ENCODE measurements at places on chromosomes 3 and 15. TPM values are rescaled to one million over a fixed set of nuclear protein-coding genes. Genes with fewer than 3 reads are reported as not detected.

SELENOK gene
- total RNA-seq, result 47.5 TPM

TOP2B gene
- 260 TPM for total RNA-seq

RPL29 gene
- 711 TPM for total RNA-seq

CCDC33 gene
- total RNA-seq, result 12.1 TPM

SAMMSON gene
- total RNA-seq, result not detected

NR2F2 gene
- total RNA-seq, result 73.5 TPM

TMEM87A gene
- 196 TPM for total RNA-seq

SCN11A gene
- 0.12 TPM for total RNA-seq

MASP1 gene
- 0.71 TPM for total RNA-seq

LRRN1 gene
- 2.2 TPM for total RNA-seq

FAM81A gene
- 2.9 TPM for total RNA-seq

CLDN16 gene
- total RNA-seq, result 0.26 TPM

RAB11A gene
- total RNA-seq, result 313 TPM

WWTR1 gene
- 88.9 TPM for total RNA-seq

FAM174B gene
- 59.6 TPM for total RNA-seq

PLXNA1 gene
- 22.6 TPM for total RNA-seq

RBP2 gene
- total RNA-seq, result 1.1 TPM

EBLN2 gene
- total RNA-seq, result 18.5 TPM

KIAA1143 gene
- total RNA-seq, result 18.3 TPM

RLBP1 gene
- total RNA-seq, result not detected

FBXW12 gene
- not detected for total RNA-seq
